ENCODE measurements at places on chromosomes 7 and 10.

- no peak for DNase-seq
These were observed 90.2 kb upstream of the GNA12 start for GRCh38 chr7:2934211-2934731.

GRCh38 chr10:132655735-132656134 is 118.1 kb downstream of the INPP5A start:
- no peak for DNase-seq

DNA sequence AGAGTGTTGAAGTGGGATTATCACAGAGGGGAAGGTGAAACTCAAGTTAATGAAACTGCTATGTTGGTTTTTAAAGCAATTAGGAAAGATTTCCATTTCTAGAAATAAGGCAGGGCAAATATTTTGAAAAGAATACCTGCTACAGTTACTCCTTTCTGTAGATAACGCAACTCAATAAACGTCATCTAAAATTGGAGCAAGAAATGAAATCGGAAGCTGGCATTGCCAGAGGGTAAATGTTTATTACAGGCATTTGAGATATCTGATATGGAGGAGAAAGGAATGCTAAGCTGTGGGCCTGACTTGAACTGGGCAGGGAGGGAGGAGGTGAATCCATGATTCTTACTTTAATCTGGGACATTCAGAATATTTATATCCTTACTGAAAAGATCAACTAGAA is 217.0 kb upstream of the ADARB2 start:
- DNase-seq = no peak

DNA sequence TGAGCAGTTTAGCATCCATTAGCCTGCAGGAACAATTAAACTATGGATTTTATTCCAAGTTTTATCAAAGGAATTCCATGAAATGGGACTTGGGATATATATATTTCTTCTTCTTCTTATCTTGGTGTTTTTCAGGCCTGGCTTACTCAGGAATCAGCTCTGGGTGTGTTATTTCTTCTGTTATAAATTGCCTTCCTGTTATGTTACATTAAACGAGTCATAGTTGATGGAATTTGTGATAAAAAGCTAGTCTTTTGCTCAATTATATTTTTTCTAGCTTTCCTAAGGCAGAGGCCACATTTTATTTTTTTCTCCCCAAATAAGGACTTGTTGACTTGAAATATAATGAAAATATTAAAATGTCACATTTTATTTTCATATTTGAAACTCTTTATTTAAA is 141.3 kb downstream of the EPC1 start:
- DNase-seq = no peak

DNA sequence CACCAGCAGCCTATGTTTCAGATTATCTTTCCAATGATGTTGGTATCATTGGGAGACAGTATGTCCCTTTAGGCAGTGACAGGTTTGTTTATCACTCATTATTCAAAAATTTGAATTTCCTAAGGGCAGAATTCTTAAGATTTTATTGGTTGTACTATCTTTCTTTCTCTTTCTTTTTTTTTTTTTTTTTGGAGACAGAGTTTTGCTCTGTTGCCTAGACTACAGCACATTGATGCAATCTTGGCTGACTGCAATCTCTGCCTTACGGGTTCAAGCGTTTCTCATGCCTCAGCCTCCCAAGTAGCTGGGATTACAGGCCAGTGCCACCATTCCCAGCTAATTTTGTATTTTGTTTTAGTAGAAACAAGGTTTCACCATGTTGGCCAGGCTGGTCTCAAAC is 111.2 kb downstream of the PON1 start:
- DNase-seq = no peak

GRCh38 chr10:84135836-84136235 is 3.5 kb upstream of the GHITM start:
- no peak for DNase-seq

GRCh38 chr7:155941688-155942087 is 129.4 kb upstream of the SHH start:
- DNase-seq = no peak

DNA sequence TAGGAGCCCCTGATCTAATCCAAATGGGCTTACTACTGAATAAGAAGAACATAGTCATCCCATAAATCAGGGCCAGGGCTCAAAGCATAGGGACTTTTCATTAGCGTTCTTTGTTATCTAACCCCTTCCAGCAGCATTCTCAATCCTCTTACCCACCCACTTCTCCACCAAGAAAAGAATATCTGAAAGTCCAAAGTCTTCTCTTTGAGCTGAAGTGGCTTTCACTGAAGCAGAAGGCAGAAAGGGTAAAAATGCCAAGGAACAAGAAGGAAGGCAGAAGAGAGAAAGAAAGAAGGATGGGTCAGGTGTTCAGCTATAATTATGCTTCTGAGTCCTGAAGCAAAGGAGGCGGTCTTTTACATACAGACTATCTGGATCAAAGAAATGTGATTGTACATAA is 10.2 kb downstream of the TRPV5 start:
- no peak for DNase-seq

DNA sequence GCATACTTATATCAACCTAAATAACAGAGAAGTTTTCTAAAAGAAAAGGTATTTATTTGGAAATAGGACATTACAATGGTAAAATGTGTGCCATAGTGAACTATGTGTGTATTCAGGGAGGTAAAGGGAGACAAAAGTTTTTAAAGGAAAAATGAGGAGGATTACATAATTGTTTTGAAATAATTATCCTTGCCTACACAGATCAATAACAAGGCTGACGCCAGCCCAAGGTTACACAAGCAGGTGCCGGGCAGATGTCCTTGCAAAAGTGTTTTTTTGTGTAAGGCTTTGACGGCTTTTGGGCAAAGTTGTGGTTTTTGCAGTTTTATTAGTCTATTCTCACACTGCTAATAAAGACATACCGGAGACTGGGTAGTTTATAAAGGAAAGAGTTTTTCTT is 22.7 kb upstream of the SLC35B4 start:
- no peak for DNase-seq

GRCh38 chr10:15374156-15374555 is 3.1 kb upstream of the FAM171A1 start:
- no peak for DNase-seq

- DNase-seq = no peak
These were observed 133.9 kb upstream of the CHST15 start for GRCh38 chr10:124227055-124227975.

DNA sequence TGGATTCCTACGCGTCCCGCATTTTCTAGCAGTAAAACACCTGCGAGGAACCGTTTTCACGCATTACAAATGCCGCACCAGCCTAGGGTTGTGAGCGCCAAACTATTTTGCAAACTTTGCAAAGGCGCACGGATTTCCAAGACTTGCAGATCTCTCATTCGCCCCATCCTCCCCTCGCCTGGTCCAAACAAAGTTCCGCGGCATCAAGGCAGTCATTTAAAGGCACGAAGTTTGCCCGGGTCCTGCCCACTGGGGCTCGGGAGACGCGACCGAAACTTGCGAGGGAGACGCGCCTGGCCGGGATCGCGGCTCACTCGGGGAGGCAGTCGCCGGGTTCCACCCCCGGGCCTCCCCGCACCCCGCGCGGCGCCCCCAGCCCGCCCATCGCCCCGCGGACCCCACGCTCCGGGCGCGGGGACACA is 613 bp downstream of the USP6NL start:
- no peak for DNase-seq

GRCh38 chr7:68938151-68938550 is 660.1 kb upstream of the AUTS2 start:
- DNase-seq = no peak

- no peak for DNase-seq
These were observed 681.3 kb downstream of the TNS3 start for GRCh38 chr7:46900312-46901263.

DNA sequence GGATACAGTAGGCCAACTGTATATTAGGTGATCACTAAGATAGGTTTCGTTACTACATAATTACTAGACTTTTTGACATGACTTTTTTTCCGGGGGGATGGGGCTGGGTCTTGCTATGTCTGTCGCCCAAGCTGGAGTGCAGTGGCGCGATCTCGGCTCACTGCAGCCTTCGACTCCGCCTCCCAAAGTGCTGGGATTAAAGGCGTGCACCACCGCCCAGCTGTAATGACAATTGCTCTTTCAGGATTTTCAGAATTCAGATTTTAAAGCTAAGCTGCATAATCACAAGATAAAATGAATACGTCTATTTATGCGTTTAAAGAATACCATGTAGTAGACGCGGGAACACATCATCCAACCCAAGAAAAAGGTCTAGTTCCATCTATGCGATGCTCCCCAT is 982 bp downstream of the IDI1 start:
- DNase-seq = no peak

DNA sequence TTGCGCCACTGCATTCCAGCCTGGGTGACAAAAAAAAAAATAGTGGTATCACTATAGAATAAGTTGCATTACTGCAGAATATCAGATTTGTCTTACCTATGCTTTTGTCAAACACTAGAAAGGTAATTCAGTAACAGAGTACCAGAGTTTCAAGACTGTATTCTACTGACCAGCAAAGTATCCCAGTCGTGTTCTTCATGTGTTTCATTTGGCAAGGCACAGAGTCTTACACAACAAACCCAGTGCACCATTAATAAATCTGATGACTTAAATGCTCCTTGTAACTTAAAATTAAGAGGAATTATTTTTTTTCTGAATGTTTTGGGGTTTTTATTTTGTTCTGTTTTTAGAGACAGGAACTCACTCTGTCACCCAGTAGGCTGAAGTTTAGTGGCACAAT is 34.4 kb upstream of the PBLD start:
- no peak for DNase-seq

- DNase-seq = peak; percentile 8
These were observed 13.7 kb upstream of the USP6NL start for GRCh38 chr10:11625019-11625735.

DNA sequence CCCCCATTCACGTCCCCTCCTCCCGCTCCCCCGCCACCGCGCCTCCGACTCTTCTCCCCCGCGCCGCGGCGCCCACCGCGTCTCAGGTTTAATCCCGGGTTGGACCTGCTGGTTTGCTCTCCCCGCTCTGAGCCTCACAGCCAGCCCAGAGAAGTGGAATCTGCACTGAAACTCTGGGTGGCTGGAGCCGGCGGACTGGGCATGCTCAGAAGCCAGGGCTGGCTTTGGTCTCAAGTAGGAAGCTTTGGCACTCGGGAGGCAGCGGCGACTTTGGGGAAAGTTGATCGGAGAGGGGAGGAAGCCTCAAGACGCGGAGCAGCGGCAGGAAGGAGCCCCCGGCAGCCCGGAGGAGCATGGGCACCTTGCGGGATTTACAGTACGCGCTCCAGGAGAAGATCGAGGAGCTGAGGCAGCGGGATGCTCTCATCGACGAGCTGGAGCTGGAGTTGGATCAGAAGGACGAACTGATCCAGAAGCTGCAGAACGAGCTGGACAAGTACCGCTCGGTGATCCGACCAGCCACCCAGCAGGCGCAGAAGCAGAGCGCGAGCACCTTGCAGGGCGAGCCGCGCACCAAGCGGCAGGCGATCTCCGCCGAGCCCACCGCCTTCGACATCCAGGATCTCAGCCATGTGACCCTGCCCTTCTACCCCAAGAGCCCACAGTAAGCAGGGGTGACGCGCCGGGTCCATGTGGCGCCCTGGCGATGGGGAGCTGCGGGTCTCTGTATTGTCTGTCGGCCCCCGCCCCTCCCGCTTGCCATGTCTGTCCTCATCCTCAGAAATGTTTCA is at the start of gene PRKG1:
Gene PRKG1 (plus strand): TSS at position 250 of the 791 bp plus-strand sequence.
- no peak for DNase-seq

DNA sequence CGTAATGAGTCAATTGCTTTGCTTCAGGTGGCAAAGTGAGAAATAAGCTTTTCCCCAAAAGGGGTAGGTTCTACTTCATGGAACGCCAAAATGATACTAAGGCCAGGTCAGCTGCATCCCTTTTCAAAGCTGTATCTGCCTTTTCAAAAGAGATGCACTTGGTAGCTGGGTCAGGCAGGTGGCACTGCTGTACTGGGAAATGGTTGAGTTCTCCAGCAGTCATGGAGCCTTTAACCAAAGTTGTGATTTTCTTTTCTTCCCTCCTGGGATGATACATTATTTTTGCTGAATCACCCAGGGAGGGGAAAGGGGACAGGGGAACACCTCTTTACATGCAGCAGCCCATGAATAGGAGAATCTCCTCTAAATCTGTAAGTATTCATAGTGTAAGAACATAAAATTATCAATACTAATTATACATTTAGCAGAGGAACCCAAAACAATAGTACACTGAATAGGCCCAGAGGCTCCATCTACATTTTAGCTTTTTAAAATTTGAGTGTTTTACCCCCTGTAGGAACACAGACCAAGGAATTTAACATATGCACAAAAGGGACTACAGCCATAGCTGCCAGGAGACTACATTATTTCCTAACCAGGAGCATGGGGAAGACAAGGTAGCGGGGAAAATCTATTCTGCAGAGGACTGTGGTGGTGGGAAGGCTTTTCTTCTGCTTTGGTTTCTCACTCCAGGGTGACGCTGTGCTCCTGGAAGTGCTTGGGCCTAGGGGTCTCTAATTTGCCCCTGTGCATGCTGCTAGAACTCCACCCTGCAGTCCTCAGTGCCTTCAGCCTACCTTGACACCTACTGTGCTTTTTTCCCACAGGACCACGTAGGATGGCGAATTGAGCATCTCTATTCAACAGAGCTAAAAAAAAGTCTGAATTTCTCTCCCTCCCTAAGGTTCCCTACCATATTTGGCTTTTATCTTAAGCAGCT is 6.4 kb upstream of the GPR22 start:
- DNase-seq = peak; percentile 41

GRCh38 chr7:130479716-130480400 is 12.0 kb upstream of the MEST start:
- no peak for DNase-seq

DNA sequence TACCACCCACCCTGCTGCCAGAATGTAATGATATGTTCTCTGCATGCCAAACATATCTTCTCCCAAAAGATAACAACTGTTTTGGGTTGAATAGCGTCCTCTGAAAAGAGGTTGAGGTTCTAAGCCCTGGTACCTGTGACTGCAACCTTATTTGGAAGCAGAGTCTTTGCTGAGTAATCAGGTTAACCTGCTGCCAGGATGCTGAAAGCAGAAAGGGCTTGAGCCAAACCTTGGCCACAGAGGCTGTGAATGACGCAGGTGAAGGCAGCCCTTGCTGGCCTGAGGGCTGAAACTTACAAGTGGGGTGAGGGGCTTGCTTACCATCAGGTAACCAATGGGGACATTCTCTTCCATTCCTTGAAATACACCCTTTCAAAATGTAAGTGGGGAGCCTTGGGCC is 151.8 kb upstream of the RHEB start:
- no peak for DNase-seq

DNA sequence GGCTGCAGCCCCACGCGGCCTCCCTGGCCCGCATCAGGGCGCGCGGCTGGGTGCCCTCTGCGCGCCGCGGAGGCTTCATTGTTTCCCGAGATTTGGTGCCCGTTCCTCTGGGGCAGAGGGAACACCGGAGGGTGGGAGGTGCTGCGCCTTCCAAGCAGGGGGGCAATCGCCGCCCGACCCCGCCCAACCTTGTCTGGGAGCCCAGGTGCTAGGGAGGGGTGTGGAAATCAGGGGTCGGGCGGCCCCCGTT is 1.0 kb upstream of the NRP1 start:
- DNase-seq = no peak

- no peak for DNase-seq
These were observed 16.8 kb upstream of the TSPAN12 start for GRCh38 chr7:120874722-120875121.

- no peak for DNase-seq
These were observed 715.7 kb upstream of the SORCS1 start for GRCh38 chr10:107880185-107880584.

All from CD4-positive, alpha-beta T cell treated with Interleukin-4 for 4 hours (primary cell).